ENCODE measurements at places on chromosomes 12 and 14.

- peak; percentile 6 for DNase-seq
These were observed 75.5 kb downstream of the BORCS5 start for GRCh38 chr12:12432364-12432763.

DNA sequence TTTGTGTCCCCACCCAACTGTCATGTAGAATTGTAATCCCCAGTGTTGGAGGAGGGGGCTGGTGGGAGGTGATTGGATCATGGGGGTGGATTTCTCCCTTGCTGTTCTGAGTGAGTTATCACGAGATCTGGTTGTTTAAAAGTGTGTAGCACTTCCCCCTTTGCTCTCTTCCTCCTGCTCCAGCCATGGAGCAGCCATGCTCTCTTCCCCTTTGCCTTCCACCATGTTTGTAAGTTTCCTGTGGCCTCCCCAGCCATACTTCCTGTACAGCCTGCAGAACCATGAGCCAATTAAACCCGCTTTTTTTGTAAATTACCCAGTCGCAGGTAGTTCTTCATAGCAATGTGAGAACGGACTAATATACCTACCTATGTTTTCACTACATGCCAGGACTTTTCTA is 2.6 kb upstream of the POC1B start:
- DNase-seq, result no peak

DNA sequence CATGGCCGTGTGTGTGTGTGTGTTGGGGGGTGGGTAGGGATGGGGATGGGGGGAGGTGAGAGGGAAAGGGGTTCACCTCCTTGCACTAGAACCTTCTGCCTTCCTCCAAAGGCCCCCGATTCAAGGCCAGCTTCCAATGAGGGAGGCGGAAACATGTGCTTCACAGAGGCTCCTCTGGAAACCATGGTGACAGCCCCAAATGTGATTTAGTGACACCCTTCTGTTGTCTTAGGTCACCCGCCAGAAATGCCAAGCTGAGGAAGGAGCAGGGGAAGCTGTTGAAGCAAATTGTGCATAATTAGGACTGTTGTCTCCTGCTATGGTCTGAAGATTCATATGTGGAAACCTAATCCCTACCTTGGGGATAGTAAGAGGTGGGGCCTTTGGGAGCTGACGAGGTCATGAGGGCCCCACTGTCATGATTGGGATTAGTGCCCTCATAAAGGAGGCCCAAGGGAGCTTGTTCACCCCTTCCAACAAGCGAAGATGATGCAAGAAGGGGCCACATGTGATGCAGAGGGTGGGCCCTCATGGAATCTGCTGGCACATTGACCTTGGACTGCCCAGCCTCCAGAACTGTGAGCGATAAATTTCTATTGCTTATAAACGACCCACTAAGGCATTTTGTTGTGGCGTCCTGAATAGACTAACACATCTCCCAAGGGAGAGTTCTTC is 95.2 kb downstream of the AACS start:
- no peak for DNase-seq

GRCh38 chr14:79077096-79077495 is 906.9 kb downstream of the NRXN3 start:
- DNase-seq, result no peak

DNA sequence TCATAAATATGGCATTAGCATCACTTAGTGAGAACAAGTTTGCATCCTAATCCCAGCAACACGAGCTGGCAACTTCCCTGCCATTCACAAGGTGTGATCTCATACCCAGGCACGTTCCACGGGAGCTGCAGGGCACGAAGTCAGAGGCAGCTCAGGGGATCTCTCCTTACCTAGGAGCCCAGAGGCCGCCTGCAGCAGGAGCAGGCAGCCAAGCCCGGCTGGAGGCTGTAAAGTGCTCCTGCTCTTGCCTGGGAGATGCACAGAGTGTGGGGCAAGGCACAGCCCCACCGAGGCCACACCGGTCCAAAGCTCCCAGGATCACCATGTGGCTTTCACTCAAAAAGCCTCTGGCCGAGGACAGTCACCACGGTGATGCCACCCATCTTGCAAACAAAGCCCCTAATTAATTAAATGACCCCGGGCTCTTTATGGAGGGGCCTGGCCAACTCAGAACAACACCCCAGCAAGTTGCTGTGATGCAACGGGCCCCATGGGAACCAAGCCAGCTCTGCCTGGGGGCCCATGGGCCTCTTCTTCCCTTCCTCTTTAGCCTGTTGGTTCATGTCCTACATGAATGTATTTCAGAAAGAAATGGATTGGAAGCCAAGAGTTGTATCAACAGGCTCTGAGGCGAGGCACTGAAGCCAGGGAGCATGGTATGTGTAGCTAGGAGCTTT is 26.5 kb downstream of the NUAK1 start:
- DNase-seq, result no peak

GRCh38 chr12:1593174-1594005 is 991 bp downstream of the FBXL14 start:
- no peak for DNase-seq

DNA sequence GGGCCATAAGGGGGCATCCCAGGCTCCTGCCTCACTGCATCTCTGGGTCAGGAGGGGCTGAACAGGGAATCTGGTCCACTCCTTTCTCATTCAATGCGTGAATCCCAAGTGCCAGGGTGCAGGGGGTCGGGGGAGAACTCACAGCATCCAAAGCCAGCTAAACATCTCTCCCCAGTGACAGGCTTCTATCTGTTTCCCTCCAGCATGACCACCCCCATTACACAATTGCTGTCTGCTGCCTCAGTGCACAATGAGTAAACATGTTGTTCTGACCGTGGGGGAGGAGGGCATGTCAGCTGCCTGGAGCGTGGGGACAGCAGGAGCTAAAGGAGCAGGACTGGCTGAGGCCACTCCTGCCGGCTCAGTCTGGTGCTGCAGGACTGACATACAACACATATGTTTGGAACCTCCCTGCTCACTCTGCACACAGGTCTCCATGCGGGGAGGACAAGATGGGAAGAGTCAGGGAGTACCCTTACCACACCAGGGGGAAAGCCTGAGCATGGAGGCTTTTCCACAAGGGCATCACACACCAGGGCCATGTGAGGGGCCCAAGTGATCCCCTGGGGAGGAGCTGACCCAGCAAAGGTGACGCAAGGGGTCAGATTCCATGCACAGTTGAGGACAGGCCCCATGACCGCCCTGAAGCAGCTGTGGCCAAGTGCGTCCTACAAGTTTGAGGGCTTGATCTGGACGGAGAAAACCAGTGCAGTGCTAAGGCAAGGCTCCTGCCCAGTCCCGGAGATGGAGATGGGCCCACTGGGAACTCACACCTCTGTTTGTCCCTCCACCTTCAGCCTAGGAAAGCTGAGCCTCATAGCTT is 1.4 kb downstream of the TNS2 start:
- peak; percentile 92 for DNase-seq

DNA sequence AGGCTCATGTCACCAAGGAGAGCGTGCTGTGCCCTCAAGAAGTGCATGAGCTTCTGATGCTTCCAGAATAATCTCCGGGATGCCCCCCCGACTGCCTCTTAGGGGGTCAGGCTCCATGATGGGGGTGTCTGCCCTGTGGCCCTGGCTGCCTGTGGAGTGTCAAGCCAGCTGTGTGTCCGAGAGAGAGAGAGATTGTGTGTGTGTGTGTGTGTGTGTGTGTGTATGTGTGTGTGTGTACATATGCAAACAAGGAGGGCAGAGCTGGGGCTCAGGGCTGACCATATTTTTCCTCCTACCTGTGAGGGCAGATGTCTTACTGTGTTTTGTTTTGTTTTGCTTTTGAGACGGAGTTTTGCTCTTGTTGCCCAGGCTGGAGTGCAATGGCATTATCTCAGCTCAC is 5.6 kb upstream of the ALDH2 start:
- DNase-seq, result no peak

GRCh38 chr14:71487941-71488340 is 444.3 kb upstream of the RGS6 start:
- DNase-seq, result no peak

GRCh38 chr14:34087571-34087970 is 136.7 kb upstream of the EGLN3 start:
- DNase-seq, result no peak

- DNase-seq, result peak; percentile 71
These were observed 234.2 kb upstream of the ARHGAP5 start for GRCh38 chr14:31842899-31843298.

DNA sequence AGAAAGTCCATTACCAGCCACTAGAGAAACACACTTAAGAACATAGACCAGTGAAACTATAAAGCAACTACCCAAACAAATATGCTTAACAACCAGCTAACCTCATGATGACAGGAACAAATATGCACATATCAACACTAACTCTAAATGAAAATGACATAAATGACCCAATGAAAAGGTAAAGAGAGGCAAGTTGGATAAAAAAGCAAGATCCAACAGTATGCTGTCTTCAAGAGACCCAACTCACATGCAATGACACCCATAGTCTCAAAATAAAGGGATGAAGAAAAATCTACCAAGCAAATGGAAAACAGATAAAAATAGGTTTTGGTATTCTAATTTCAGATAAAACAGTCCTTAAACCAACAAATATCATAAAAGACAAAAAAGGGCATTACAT is 77.8 kb downstream of the TMTC3 start:
- no peak for DNase-seq

GRCh38 chr12:40168001-40168400 is 56.8 kb upstream of the LRRK2 start:
- DNase-seq, result no peak

GRCh38 chr12:6423267-6424007 is 21.3 kb upstream of the CD27 start:
- DNase-seq, result peak; percentile 95

GRCh38 chr12:40565029-40565633 is 127.1 kb upstream of the CNTN1 start:
- no peak for DNase-seq

All from myocyte (in vitro differentiated cells).